ENCODE measurements at places on chromosomes 2 and 18.

GRCh38 chr2:119856469-119856901 is 96.8 kb downstream of the PTPN4 start:
- no peak for DNase-seq

DNA sequence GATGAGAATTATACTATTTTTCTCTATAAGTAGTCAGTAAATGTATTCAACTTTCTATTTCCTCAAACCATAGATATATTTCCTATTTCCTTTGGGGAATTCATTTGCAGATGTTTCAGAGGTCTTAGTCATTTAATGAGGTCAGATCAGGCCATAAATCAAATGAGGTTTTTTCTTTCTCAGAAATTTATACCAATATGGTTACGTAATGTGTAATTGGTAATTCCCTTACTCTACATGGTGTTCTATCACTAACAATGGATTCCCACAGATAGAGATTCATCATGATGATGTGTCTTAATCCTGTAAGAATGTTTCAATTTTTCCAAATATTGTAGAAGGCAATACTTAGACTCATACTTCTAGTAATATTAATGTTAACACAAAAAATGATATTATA is 108.0 kb downstream of the DPP4 start:
- no peak for DNase-seq

- DNase-seq: no peak
Observed at GRCh38 chr2:215324811-215325210, 13.0 kb downstream of the ATIC start.

DNA sequence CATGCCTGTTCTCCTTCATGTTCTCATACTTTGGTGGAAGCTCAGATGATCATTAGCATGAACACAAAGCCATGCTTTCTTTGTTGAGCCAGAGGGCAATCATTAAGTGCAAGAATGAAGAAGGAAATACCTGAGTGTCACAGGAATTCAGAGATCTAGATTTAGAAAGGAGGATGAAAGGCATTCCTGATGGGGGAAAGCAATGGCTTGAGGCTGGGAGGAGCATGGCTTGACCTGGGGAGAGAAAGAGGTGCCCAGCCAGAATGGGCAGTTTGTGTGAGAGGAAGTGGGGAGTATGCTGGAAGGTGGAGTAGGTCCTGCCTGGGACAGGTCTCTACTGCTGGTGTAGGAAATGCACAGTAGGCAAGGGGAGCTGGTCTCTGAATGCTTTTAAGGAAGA is 35.1 kb downstream of the SLC4A3 start:
- no peak for DNase-seq

DNA sequence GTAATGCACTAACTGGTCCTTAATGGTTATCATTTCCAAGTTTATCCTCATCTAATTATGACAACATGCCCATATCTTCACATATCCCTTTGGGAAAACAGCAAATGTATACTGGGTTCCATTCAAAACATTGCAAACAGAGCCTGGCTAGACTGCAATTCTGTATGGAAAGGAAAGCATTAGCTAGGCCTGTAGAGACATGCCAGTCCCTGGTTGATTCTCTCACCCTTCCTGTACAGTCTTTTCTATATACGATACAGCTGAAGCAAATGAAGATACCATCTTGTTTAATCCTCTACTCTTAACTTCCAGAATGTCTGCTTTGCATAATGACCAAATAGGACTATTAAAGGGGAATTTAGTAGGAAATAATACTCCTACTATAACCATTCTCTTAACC is 294.4 kb upstream of the MC4R start:
- no peak for DNase-seq

- no peak for DNase-seq
Observed at GRCh38 chr18:78751664-78752063, 228.0 kb upstream of the SALL3 start.

- DNase-seq: no peak
Observed at GRCh38 chr2:105997711-105998110, 196.4 kb downstream of the UXS1 start.

DNA sequence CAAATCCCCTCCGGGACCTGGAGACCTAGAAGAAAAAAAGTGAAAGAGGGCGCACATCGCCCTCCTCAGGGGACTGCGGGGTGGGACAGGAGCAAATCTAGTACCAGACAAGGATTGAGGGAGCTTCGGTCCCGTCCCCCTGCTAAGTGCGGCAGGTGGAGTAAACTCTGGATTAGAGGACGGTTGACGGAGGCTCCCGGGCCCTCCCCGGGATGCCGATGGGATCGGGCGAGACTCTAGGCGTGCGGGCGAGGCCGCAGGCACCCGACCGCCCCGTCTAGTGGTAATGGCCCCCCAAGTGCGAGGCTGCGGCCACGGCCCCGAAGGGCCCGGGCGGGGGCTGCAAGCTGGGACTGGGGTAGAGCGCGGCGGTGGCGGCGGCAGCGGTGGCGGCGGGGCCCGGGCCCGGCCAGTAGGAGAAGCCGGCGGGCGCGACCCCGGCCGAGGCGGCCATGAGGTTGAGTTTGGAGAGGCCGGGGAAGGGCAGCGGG is 3.5 kb downstream of the FEV start:
- DNase-seq: no peak

DNA sequence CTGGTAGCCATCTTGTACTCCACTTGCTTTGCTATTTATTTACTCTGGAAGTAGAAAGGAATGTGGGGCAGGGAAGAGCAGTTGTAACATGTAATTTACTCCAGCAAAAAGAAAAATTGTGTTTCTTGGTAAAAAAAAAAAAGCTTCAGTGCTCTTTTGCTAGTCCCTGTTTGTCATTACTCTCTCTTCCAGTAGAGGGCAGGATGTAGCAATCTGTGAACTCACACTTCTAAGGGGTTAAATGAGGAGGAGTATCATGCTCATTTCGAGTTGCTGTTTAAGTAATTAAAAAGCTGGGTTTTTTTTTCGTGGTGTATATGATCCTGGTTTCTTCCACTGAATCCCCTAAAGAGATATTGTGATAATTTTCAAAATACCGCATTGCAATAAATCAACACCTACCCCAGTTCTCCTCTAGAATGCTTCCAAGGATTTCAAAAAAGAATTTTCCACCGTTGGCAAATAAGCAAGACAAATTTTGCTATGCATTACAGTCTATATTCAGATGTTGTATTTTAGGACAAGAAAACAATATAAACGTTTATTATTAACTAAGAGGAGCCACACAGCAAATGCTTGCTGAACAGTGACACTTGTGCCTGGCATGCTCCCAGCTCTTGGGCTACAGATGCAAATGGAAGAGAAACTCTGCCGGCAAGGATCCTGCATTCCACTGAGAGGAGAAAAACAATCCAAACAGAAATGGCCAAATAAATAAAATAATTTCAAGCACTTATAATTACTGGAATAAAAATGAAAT is 261.6 kb downstream of the ASXL3 start:
- DNase-seq: no peak

- no peak for DNase-seq
Observed at GRCh38 chr2:69411120-69411519, 24.1 kb upstream of the GFPT1 start.

DNA sequence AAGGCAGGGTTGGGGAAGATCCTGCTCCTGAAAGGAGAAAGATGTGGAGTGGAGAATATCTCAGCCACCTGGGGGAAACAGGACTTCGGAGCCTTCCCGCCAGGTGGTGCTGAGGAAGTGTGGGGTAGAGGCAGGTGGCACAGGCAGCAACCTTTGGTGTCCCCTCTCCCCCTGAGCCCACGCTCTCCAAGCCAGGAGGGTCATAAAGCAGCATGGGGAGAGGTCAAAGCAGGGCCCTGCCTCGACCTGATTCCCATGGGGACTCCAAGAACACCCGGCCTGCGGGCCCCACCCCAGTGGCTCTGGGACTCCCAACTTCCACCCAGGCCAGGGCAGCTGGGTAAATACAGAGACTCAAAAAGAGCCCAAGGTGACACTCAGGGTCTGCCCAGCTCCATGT is 54.3 kb upstream of the SLC66A3 start:
- DNase-seq: no peak

- no peak for DNase-seq
Observed at GRCh38 chr2:24334245-24334633, 26.1 kb downstream of the ITSN2 start.

DNA sequence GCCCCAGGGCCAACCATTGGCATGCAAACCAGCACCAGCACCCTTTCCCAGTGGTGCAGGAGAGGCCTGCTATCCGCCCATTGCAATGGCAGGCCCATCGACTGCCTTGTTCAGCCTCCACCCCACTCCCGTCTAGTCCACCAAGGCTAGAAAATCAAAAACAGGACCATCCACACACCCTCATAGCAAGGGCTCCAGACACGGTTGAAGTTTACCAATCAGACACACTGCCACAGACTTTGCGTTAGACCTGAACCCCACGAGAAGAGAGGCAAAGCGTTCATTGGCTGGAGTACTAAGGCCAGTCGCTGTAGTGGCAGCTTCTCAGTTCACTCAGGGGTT is 95.3 kb upstream of the TEX51 start:
- no peak for DNase-seq
